Progenitor cell of endocrine pancreas (in vitro differentiated cells): ENCODE measurements at places on chromosomes 1 and 21.

DNA sequence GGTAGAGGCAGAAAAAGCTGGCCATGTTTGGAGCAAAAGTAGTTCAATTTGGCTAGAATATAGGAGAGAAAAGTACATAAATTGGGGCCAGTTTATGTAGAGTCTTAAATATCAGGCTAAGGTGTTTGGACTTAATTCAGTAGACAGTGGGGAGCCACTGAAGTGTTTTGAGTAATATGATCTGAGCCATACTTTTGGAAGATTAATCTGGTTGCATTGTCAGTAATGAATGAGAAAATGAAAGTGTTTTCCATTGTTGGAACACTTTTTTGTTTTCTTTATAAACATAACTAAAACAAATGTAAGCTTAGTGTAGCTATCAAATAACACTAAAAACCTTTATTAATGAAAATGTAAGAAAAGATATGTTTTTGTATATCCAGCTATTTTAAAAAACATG lies 42.1 kb downstream of the POU2F1 start:
- DNase-seq = no peak

DNA sequence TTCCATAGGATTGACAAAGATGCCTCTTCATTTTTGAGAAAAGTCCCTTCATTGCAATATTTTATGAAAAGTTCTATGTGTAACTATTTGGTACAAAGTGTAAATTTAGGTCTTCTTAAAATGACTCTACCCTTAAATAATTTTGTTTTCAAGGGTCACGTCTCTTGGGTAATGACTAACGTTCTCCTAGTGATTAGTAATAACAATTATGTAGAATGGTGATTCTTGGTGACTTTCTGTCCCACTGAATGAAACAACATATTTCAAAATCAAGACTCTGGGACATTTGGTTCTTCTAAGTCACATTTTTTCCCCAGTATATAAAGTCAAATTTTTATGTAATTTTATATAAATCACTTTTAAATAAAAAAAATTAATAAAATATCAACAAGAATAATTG lies 277.5 kb upstream of the ADAMTS5 start:
- DNase-seq = no peak

- no peak for DNase-seq
Measured at GRCh38 chr1:213250446-213250845, 199.4 kb downstream of the RPS6KC1 start.

- DNase-seq = no peak
Measured at GRCh38 chr1:78645723-78646122, 3.9 kb upstream of the IFI44 start.

DNA sequence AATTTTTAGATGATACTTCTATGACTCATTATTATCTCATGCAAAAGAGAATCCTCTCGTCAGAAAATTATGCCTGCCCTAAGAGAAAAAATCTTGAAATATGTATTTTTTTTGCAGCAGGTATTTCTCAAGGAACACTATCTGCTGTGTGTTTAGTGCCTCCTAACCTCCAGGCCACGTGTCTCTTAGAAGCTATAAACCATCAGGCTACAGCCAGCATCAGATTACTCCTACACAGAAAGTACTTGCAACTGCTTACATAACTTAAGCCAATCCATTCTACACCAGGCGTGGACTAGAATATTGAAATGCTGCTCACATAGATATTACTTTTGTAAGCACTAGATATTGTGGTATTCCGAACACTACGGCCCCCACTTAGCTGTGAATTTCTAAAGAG lies 933.4 kb downstream of the PLA2G4A start:
- no peak for DNase-seq

DNA sequence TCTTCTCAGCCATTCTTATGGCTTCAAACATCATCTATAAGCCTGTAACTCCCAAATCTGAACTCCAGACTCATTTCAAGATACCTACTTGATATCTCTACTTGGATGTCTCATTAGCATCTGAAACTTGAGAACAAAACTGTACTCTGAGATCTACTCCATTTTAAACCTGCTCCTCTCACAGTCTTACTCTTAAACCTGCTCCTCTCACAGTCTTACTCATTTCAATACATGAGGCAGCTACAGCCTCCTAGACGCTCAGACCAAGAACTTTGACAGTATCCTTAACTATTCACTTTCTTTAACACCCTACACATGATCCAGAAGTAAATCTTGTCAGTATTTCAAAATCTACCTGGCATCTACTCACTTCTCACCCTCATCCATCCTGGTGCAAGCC lies 54.3 kb downstream of the NBPF6 start:
- no peak for DNase-seq
